IPS DF 19.7 (cell line): ENCODE measurements at places on chromosomes 2 and 18.

DNA sequence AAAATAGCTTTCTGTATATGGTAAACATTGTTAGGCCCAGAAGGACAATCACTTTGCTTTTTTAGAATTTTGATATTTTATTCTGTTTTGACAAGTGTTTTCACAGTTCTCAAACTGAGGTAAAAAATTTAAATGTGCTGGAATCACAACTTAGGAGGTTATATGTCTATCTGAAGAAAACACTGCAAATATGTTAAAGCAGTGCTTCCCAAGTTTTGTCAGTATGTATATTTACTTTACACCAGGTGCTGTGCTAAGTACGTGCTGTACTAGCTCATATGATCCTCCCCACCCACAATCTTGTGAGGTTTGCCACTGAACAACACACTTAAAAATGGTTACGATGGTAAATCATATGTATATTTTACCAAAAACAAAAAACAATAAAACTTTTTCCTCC lies 124.2 kb downstream of the CABYR start:
- DNase-seq, result no peak

GRCh38 chr2:222884805-222885424 lies 24.1 kb downstream of the ACSL3 start:
- no peak for DNase-seq

GRCh38 chr18:9931146-9931545 lies 17.3 kb downstream of the VAPA start:
- DNase-seq, result no peak

GRCh38 chr2:96947949-96948833 lies 38.2 kb downstream of the FAM178B start:
- no peak for DNase-seq

DNA sequence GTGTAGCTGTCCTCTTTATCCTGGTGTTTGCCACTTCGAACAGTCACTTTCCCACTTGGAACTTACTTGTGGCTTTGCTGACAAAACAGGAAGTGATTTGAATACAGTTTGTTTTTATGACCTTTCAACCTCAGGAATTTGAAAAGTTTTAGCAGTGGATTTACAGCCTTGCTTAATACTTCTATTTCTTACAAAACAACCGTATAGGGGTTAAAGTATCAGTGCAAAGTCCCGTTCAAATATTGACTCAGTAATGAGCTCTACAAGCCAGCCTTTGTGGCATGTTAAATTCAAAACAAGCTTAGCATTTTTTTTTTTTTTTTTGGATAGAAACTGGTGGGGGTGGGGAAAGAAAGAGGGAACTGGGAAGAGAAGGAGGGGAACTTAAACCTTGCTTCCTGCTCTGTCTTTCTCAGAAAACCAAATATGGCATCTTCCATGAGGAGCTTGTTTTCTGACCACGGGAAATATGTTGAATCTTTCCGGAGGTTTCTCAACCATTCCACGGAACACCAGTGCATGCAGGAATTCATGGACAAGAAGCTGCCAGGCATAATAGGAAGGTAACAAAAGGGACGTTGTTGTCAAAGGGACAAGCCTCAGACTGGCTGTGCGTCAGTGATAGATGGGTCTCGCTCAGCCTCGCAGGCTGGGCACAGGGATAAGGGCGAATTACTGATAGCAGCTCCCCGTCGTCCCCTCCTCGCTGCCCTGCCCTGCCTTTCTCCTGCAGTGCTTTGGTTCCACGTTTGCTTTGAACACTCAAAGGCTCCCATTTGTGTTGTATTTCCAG lies at the start of gene HNMT:
Gene HNMT, plus strand, starts transcription at position 408 of the 793 bp plus-strand sequence. Its CDS starts 19 bp downstream, at position 427.
- DNase-seq, result no peak

GRCh38 chr2:37855283-37856041 lies 69.6 kb upstream of the RMDN2 start:
- no peak for DNase-seq

GRCh38 chr18:36420826-36421225 lies 123.3 kb downstream of the FHOD3 start:
- no peak for DNase-seq
